ENCODE measurements at places on chromosomes 6 and 20.

GRCh38 chr6:71268735-71269437, 19.7 kb upstream of the OGFRL1 start:
- DNase-seq: no peak

GRCh38 chr20:17867131-17867925, 101.3 kb downstream of the SNX5 start:
- DNase-seq: no peak

- no peak for DNase-seq
Observed at GRCh38 chr6:135311446-135312200, 130.5 kb downstream of the MYB start.

DNA sequence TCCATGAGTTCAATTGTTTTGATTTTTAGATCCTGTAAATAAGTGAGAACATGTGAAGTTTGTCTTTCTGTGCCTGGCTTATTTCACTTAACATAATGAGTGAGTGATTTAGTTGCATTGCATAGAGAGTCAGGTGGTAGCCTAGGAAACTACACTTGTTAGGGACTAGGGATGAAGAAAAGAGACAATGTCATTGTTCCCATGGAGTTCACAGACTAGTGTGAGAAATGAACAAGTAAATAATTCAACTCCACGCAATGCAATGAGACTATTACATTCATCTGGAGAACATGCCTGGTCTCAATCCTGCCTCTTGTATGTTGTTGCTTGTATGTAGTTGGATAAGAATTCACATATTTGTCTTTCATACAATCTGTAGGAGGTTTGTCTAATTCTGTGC, 76.3 kb upstream of the B3GAT2 start:
- DNase-seq: no peak

DNA sequence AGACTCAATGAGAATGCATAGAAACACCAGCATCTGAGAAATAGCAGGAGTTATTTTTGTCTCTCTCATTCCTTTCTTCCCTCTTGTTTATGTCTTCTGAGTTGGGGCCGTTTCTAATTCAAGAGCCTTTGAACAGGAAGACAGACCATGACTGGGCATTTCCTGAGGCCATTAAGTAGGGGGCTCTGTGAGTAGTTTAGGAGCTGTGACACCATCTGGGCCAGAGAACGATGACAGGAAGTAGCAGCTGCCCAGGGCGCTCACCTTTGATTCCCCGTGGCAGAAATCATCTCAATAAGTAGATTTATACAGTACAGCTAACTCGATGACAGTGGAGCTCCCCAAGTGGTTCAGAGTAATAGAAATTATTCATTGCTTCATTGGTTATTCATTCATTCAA, 298.4 kb upstream of the PLN start:
- no peak for DNase-seq

GRCh38 chr6:39432330-39433025, 110.0 kb upstream of the KCNK16 start:
- no peak for DNase-seq

DNA sequence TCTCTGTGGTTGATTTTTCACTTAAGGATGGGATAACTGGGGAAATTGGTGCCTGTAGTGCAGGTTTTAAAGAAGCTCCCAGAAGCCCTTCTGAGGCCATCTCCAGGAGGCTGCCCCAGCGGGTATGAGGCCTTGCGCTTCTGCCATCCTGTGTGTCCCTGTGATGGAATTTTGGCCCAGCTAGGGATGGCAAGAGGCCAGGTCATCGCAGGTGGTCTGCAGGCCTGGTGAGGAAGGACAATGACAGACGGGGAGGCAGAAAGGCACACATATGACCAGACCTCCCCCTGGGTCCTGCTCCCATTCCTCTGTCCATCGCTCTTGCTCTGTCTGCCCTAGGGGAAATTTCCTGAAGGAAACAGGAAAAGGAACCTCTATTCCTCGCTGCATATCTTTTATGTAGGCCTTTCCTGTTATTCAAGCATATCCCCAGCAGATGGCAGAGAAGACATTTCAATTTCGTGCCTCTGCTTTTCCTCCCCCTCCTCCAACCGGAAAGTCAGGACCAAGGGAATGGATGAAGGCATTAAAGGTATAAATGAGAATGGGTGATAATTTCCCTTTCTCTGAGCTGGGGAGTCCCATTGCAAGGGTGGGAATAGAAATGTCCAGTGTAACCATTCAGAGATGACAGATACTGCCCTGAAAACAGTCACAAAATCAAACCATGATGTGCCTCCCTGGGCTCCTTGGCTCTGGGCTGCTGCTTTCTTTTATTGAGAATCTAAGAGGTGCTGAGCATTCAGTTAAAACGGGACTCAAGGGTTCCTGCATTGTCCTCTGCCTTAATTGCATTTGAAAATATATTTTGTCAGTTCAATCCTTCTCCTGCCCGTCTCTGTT, 17.6 kb upstream of the HLA-F start:
- peak; percentile 68 for DNase-seq

DNA sequence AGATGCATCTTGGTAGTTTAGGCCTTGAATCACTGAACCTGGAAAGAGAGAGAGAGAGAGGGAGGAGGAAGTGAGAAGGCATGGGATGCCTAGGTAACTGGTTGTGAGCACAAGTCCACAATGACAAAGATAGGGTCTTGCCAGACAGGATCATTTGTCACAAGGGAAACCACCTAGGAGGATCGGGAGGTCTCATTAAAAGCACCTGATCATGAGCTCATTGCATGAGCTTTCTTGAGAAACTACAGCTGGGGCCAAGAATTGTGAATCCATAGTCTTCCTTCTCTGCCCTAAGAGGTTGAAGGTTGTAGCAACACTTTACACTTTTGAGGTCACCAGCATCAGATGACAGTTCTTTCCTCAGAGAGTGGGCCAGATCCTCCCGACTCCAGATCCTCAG, 195.7 kb downstream of the CD83 start:
- no peak for DNase-seq

- DNase-seq: no peak
Observed at GRCh38 chr6:168876956-168877355, 376.7 kb downstream of the THBS2 start.

DNA sequence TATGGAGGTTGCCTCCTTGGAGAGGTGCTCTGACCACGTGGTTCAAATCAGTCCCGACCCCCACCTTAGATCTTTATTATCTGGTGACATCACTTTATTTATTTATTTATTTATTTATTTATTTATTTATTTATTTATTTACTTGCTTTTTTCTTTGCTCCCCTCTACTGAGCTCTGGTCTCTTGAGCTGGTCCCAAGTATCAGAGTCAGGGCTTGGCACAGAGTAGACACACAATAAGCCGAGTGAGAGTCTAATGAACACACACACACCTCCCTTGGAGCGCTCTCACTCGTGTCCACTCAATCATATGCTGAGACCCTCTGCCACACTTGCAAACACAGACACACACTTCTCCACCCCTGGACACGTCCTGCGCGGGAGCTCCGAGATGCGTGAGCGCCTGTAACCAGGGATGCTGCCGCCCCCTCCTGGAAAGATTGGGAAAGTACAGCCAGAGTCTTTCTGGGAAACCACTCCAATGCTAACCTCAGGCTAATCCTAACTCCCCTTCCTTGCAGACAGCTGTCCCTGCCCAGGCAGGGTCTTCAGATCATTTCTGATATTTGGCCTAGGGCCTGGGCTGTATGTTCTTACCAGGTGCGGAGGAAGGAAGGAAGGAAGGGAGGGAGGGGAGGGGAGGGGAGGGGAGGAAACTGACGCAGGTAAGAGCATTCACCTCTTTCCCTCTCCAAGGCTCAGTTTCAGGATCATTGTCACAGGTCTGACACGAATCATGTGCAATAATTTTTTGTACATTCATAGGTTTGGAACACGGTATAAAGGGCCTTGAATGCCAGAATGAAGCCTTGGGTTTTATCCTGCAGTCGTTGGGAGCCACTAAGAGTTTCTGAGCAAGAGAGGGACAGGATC, 70.9 kb downstream of the STK35 start:
- peak; percentile 79 for DNase-seq

- DNase-seq: no peak
Observed at GRCh38 chr20:16219182-16219581, 354.1 kb downstream of the KIF16B start.

- no peak for DNase-seq
Observed at GRCh38 chr20:60013296-60014139, 55.3 kb downstream of the CDH26 start.

DNA sequence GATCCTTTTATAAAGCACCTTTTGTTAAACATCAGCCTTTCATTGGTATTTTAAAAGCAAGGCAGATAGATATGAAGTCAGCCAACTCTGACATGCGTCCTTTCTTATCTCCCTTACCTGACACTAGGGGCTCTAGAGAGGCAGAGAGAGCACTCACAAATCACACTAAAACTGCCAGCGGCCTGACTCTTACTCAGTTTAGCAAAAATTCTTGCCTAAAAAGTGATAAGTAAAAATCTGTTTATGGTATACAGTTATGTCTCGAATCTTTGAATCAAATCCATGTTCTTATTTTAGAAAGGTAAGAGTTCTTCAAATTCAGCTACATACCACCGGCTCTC, 10.4 kb upstream of the TDRD6 start:
- DNase-seq: no peak

DNA sequence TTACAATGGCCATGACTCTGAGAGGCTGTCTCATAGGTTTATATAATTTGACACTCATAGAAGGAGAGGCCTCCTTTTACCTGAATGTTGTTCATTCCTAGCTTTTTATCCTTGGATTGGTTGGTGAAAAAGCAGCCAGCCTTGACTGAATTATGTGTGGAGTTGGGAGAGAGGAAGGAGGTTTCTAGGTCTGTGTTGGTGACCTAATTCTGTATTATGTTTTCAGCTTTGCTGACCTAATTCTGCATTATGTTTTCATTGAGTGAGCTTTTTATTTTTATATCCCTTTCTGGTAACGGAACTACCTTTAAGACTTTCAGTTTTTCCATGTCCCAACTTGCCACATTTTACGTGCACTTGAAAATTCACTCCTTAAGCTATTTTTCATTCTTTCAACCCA, 59.1 kb upstream of the RNF144B start:
- no peak for DNase-seq

DNA sequence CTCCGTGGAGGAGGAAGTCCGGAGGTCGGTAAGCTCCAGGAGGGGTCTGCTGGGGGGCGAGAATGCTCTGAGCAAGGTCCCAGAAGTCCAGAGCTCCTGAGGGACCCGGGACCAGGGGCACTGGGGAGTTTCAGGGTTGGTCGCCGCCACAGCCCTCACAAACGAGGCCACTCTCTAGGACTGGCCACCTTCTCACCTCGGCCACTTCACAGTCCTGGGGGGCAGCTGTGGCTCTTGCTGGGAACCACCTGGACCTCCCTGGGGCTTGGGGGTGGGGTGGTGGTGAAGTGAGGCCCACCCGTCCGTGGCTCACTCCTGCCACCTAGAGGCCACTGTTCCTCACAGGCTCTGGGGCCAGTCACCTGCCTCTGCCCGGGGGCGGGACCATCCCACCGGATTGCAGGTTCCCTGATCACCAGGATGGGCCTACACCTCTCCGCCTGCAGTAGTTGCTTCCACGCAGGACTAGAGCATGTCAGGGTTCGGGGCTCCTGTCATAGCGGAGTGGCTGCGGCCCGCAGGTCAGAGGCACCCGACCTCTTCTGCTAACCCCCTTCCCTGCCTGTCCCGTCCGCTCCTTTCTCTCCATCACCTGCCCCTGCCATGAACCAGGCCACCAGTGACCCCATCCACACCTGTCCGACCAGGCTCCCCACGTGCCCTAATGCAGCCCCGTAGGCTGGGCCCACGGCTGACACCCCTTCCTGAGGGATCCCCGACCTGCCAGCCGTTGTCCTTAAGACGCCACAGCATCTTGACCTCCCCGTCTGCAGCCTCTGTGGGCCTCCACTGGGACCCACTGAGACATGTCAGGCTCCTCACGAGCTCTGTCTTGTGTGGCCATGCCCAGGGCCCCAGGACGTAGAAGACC, 5.1 kb upstream of the TCEA2 start:
- peak; percentile 85 for DNase-seq

DNA sequence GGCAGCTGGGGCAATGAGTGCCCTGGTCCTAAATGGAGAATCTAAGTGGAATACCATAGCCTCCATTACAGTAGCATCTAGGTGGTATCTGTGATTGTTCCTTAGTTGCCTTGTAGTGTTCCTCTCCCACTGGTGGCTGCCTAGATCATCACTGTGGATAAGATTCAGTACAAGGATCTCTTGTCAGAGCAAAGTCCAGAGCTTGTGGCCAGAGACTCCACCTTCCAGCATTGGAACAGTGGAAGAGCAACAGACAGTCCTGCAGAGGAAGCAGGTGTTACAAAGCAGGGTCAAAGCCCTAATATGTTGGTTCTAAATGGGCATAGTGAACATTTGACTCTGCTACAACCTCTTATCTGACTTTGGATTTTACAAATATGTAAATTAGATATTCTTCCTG, 194.1 kb upstream of the GRIK2 start:
- DNase-seq: no peak

- DNase-seq: no peak
Observed at GRCh38 chr6:53989504-53989903, 121.7 kb upstream of the MLIP start.

- DNase-seq: no peak
Observed at GRCh38 chr6:101711518-101711917, 318.0 kb downstream of the GRIK2 start.

DNA sequence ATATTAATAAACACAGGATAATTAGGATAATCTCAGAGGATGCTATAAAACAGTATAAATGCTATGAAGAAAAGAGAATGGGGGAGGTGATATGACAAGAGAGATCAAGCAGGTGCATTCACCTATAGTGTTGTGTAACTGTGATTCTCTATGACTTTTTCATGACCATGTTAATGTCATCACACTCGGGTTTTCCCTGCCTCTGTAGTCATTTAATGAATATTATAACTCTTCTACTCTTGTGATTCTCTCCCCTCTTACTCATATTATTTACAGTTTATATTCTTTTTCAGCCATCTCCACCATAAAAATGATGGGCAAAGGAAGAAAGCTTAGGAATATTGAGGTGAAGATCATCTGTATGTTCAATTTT, 106.9 kb upstream of the SGK1 start:
- no peak for DNase-seq

GRCh38 chr6:39088331-39088730, 26.7 kb downstream of the SAYSD1 start:
- DNase-seq: no peak

DNA sequence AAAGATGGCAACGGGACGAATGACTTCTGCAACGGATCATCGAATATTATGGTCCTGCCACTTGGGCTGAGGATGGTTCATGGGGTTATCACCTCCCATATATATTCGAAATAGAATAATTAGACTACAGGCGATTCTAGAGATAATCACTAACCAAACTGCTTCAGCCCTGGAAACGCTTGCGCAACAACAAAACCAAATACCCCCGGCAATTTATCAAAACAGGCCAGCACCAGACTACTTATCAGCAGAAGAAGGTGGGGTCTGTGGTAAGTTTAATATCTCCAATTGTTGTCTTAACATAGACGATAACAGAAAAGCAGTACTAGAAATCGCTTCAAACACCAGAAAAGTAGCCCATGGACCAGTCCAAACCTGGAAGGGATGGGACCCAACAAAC, 31.0 kb upstream of the ULBP3 start:
- no peak for DNase-seq

DNA sequence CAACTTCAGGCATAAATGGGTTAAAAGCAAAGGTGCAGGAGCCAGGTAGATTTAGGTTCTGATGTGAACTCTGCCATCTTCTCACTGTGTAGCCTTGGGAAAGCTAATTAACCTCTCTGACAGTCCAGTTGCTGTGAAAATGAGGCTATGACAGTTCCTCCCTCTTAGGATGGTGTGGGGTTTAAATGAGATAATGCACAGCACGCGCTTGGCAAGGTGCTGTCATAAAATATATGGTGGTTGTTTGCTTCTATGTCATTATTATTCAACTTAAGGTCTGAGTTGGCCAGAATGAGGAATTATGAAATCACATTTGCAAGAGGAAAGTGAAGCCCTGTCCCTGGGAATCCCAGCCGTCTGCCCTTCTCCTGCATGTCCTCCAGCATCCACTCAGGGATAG, 15.5 kb upstream of the BCAS1 start:
- DNase-seq: no peak

GRCh38 chr20:7924692-7925091, 15.6 kb downstream of the HAO1 start:
- no peak for DNase-seq
